ENCODE measurements at places on chromosomes 5 and 9.

DNA sequence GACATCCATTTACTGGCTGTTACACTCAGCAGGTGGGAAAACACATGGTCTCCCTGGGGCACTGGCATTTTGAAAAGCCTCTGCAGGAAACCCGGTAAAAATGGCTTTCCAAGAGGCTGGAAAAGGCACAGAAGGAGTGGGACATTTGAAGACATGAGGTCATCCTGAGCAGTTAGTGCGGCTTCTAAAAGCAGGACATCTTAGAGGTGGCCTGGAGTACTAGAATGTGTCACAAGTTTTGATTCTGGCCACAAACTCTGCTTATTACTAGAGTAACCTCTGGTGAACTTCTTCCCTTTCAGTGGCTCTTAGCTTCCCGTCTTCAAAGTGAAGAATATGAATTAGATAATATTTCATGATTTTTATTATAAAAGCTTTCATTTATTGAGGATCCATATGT lies 423.0 kb upstream of the BRINP1 start:
- DNase-seq = no peak

- DNase-seq = no peak
Observed at GRCh38 chr9:93308676-93309075, 124.7 kb downstream of the WNK2 start.

- no peak for DNase-seq
Observed at GRCh38 chr5:69090158-69090557, 3.7 kb upstream of the SLC30A5 start.

- no peak for DNase-seq
Observed at GRCh38 chr9:68931821-68932220, 82.1 kb downstream of the PRKACG start.

DNA sequence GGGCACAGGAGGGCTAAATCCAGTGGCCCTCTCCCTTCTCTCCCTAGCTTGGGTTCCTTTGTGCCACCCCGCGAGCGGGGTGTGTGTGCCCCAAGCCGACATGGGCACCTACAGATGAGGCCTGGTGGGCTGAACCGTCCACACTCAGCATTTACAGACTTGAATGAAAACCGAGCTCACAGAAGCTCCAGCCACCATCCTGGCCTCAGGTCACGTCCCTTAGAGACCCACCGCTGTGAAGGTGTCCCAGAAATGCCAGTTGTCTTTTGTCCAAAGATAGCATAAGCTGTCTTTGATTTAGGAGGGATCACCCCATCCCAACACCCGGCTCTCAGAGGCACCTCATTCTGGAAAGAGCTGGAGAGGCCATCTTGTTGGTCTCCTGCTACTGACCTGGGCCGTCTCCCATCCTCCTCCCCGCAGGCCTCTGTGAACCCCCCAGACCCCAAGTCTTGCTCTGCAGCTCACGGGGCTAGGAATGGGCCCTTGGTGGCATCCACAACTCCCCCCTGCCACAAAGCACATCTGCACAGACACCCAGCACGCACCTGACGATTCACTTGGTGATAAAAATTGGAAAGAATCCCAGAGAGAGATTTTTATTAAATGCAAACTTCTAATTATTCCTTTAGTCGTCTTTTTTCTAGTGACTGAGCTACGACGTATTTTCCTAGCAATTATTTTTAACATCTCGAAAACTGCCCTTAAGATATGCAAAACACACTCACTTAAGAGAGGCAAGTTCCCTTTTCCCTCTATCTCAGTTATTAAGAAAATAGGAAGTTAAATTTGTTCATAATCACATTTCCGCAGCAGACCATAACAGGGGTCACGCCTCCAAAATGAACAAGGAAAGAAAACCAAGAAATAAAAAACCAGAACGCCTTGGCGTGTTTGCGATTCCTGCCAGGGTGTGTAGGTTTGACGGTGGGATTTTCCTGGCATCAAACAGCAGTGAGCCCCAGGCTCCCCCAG lies 80.5 kb upstream of the LMX1B start:
- DNase-seq = no peak

GRCh38 chr5:3701694-3702093 lies 106.1 kb downstream of the IRX1 start:
- DNase-seq = no peak

- DNase-seq = no peak
Observed at GRCh38 chr9:35835216-35835632, 6.2 kb downstream of the TMEM8B start.

GRCh38 chr5:162334944-162335343 lies 267.4 kb downstream of the GABRG2 start:
- DNase-seq = no peak

DNA sequence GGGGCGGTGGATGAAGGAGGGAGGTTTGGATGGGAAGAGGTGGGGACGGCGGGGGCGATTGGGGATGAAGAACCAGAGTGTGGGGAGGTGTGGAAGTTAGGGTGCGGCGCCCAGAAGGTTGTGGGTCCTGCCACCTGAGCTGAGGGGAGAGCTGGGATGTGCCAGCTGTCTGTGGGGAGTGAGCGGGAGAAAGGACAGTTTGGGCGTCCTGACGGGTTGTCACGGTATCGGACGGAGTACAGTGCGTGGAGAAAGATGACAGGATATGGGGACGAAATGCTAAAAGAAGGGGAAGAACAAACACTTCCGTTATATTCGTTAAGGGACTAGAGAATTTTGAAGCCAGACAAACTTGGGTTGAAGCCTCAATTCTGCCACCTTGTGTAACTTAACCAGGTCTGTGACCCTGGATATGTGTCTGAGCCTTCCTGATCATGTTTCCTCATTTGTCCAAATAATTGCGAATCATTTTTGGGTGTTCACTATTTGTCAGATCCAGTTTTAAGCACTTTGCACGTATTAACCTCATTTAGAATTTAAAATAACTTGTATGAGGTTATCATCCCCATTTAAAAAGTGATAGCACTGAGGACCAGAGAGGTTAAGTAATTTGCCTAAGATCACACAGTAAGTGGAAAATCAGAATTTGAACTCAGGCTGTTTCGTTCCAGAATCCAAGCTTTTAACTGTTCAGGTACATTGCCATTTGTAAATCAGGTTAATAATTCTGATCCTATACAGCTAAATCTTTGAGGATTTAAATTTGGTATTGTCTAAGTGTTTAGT lies 689 bp downstream of the CNTRL start:
- no peak for DNase-seq

DNA sequence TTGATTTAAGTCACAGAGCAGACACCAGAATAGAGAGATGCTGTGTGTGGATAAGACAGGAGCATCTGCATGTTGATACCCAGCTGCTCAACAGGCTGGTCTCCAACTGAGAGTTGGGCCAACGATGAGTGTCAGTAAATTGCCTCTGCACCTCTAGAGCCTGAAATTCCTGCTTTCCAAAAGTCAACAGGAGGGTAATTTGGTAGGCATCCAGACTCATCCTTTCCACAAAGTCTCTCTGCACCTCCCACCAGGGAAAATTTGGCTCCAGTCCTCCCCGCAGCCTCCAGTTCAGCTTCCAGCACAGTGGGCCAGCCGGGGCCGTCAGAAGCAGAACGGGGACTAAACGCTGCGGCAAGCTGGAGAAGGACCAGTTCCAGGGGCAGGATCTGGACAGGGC lies 136.9 kb downstream of the RFK start:
- no peak for DNase-seq

- DNase-seq = no peak
Observed at GRCh38 chr5:154801083-154801482, 45.9 kb downstream of the LARP1 start.

DNA sequence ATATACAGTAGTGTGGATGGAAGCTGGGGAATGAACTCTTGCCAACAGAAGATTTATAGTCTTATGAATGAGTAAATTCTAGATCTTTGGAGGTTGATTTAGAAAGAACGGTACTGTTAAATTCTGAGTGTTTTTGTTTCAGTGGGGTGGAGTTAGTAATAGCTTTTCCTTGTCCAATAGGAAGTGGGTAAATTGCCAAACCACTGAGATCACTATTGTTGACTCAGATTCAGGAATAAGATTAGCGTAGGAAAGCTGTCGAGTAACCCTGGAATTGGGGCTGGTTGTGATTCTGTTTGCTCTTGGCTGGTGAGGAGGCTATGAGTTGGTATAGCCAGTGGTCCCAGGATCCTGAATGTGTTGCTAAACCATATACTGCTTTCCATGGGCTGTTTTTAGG lies 155.6 kb downstream of the ARHGAP26 start:
- no peak for DNase-seq

DNA sequence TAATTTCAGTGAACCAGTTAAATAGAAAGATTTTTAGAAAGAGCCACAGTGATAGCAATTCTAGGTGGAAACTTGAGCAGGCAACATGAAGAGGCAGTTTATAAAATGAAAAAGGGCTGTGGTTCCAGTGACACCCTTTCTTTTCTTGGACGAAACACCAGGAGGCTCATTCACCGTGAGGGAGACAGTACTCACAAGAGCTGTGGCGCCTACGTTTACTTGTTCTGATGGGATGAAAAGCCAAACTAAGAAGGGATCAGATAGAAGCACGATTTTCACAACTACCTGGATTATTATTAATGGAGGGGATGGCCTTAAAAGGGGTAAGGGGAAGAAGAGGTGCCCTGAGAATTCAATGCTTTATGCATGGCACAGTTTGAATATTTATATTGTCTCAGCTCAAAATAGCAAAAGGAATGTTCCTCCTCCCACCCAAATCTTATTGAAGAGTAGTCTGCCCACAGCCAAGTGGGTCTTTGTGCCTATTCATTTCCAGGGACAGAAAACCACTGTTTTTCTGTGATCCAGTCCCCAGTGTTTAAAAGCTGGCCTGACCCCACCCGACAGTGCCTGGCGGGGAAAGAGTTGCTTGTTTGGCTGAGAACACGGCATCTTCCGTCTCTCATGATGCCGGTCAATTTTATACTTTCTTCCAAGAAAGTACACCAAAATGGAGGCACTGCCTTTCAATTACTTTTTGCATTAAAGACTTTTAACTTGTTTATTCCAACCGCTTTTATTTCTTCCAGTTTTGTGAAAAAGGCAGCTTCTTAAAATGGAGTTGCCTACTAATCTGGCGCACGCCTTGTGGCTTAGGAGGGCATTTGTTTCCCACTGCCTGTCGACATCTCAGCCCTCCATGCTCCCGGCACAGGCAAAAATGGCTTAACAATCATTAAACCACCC lies 51.9 kb downstream of the HABP4 start:
- DNase-seq = no peak

- DNase-seq = peak; percentile 73
Observed at GRCh38 chr5:52579391-52579790, 208.3 kb upstream of the ITGA1 start.

GRCh38 chr9:110316261-110317075 lies 21.2 kb downstream of the TXNDC8 start:
- no peak for DNase-seq

GRCh38 chr5:126445502-126446174 lies 22.4 kb downstream of the GRAMD2B start:
- DNase-seq = no peak

DNA sequence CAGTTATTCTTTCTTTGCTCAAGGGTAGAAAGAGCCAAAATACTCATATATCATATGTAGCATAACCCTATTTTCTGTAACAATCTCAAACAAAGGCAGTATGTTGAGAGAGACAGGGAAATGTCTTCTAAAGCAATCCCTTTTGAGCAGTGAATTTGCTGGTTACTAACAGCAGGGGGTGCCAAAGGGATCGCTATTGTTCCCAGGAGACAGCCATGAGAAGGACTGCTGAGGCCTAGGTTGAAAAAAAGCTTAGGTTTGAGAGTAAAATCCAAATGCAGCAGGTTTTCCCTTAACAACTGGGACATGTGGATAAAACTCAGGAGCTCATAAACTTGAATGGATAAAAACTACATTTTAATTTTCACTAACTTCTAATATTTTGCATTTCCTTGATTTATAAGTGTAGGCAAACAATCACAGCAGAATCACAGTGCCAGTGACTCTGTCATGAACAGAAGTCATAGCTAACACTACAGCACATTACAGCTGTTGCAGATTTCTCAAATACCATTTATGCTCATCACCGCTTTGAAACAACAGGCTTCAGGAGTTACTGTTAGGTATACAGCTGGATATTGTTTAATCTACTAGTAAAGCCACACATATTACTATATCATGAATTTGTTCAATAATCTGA lies 148.4 kb downstream of the MAPKAP1 start:
- peak; percentile 74 for DNase-seq

DNA sequence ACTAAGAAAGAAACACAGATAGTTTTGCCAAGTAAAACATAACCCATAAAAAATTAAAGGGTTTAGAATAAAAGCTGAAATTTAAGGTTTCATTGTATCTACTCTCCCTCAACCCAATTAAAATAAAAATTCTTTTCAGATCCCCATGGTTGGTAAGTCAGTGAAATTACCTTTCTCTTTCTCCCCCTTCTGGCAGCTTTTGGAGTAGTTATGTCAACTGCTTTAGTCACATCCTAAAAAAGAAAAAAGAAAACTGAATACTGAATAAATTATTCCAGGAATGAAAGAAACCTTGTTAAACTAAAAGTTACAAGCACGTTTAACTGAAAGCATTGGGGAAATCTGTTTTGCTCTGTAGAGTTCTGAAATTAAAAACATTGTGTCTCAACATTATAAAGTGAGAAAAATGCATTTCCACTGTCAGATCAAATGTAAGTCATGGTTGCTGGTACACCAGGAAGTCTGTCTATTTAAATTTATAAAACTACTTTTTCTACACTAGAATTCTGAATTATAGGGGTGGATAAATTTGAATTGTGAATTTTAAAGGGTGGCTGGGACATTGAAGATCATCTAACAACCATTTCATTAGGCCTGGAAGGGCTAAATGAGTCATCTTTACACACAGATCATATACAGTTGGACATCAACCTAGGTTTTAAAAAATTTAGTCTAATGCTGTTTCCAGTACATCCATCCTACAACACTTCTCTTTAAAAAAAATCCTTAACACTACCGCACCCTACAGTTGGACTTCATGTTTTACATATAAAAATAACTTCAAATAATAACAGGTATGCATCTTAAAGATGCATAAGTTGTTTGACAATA lies 24.7 kb downstream of the PSIP1 start:
- DNase-seq = peak; percentile 32

- DNase-seq = no peak
Observed at GRCh38 chr9:127652733-127653132, 40.7 kb downstream of the STXBP1 start.

GRCh38 chr5:14222206-14222605 lies 79.1 kb downstream of the TRIO start:
- DNase-seq = no peak

DNA sequence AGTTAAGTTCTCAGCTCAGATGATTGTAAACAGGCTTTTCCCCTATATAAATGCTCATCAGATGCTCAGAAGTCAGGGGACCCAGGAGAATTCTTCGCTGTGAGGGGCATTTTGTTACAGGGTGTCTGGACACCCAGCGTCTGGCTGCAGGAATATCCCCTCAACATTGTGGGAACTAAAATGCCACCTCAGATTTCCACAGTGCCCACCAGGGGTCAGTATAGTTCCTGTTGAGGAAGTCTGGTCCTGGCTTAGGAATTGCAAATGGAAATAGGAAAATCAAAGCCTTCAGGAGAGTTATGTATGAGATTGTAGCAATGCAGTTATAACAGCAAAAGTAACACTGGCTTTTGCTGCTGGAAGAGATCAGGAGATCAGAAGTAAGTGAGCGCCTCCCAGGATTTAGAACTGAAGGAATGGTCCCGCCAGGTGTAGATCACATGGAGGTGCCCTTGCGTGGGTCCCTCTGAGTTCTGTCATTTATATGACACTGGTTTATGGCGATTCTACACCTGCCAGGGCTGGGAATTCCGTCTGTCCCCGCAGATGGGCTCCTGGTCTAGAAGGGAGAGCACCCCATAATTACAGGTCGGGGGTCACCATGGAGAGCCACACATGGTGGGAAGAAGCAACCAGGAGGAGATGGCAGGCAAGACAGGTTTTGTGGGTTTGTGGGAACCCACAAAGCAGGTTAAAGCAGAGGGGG lies 47.1 kb upstream of the CTSL start:
- DNase-seq = peak; percentile 57

- no peak for DNase-seq
Observed at GRCh38 chr5:165201369-165201768, 1696.0 kb downstream of the MAT2B start.

GRCh38 chr9:113635586-113635985 lies 172.1 kb downstream of the RGS3 start:
- no peak for DNase-seq
